ENCODE measurements at places on chromosomes 2 and 18.

DNA sequence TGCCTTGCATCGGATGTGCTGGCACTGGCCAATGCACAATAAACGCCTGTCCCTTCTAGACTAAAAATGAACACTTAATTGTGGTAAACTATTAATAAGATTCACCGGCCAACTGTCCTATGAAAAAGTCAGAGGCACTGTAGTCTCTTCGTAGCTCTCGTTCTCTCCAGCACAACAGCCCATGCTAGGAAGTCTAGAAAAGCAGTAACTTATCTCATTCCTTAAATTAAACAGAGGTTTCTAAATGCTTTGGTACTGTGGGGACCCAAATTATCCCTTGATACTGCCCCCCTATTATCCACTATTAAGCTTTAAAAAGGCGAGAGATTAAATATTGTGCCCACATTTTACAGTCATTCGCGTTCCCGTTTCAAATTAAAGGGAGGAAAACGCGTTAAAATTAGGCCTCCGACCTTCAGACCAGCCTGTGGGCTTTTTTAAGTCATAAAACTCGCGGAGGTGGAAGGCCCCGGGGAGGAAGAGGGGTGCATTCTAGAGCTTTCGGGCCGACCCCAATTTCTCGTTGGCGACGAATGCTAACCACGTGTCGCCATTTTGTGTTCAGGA, 1.5 kb upstream of the PCBP1 start:
- no peak for DNase-seq

DNA sequence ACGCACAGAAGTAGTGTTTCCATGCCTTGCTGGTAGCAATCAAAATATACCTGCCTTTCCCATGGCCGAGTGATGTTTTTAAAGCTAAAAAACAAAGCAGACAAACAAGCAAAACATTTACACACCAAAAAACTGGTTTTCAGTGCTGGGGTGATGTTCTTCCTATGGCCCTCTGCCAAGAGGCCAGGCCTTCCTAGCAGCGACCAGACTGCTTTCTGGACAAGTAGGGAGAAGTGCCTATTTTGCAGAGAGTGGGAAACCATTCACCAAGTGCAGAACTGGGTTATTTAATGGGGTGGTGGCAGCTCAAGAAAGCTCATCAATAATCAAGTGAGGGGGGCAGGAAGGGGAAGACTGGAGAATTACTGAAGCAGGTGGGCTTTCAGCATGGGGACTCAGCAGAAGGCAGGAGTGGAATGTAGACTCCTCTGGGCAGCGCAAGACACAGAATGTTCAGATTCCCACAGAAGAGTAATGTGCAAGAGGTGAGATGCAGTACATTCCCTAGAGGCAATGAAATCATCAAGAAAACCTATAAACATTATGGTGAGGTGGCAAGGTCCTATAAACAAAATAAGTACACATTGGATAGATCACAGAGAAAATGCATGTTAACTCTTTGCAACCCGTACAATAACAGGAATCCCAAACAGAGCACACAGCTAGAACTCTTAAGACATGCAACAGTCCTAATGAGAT, 44.0 kb downstream of the CPO start:
- DNase-seq: no peak

DNA sequence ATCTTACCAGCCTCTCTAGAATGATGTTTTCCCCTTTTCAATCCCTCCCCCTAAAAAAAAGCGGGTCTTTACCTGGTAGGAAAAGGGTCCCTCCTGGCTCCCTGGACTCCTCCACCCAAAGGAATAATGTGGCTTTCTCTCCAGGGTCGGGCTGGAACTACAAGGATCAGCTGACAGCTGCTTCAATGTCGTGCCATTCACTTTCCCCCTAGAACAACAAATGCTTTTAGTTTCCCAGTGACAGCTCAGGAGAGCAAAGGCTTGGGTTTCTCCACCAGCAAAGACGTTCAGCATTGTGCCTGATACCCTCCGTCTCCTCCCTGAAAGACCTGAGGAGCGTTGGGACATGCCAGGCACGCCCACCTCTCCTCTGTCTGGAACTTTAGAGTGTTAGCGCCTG, 173.8 kb upstream of the SIX3 start:
- no peak for DNase-seq

- DNase-seq: no peak
Measured at GRCh38 chr18:60452421-60452820, 79.8 kb upstream of the MC4R start.

DNA sequence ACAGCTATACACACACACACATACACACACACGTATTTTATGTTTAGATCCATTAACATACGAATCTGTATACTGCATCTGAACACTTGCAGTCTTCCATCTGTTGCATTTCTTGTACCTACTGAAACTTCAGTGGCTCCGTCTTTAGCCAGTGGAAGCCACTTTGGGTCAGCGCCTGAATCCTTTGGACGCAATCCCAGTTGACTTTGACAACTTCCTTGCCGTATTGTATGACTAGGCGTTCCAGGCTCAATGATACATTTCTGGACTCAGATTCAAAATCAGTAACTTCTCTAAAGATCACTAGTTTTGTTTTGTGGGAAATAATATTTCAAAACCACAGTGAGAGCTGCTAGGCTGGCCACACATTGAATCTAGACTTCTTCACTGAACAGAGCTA, 101.5 kb upstream of the GPC1 start:
- no peak for DNase-seq
